ENCODE measurements at places on chromosomes 1 and 21. TPM values are rescaled to one million over a fixed set of nuclear protein-coding genes. Genes with fewer than 3 reads are reported as not detected.

Gene ATP6V1G3
- total RNA-seq: not detected

Gene HOOK1
- total RNA-seq: not detected

Gene ADCY10
- not detected for total RNA-seq

Gene LORICRIN
- total RNA-seq: not detected

Gene LCE2B
- total RNA-seq: not detected

Gene KCNJ15
- total RNA-seq: 1.4 TPM

Gene LCK
- total RNA-seq: not detected

Gene LCE6A
- total RNA-seq: not detected

Gene CADM3
- 2.7 TPM for total RNA-seq

Gene TTC24
- not detected for total RNA-seq

Gene HMGCS2
- not detected for total RNA-seq

Gene AMPD2
- 82.7 TPM for total RNA-seq

Gene EFHD2
- 73.5 TPM for total RNA-seq

Gene WDR64
- not detected for total RNA-seq

Gene TMEM50B
- 29.3 TPM for total RNA-seq

Gene RGS13
- total RNA-seq: not detected

Gene IGSF21
- not detected for total RNA-seq

Gene C4BPA
- not detected for total RNA-seq

All from endothelial cell of umbilical vein (primary cell).